ENCODE measurements at places on chromosomes 2 and 18. TPM values are rescaled to one million over a fixed set of nuclear protein-coding genes. Genes with fewer than 3 reads are reported as not detected.

GRCh38 chr2:224401641-224402342, at the start of gene FAM124B:
Gene FAM124B (minus strand): TSS chr2:224402107. CDS start chr2:224401768, 339 bp downstream.
- DNase-seq: no peak

Gene DES
- total RNA-seq: 47.0 TPM

- DNase-seq: no peak
Observed at GRCh38 chr18:13521418-13521817, 204.9 kb downstream of the FAM210A start.

GRCh38 chr2:41932241-41933045, 115.4 kb upstream of the PKDCC start:
- peak; percentile 99 for DNase-seq

GRCh38 chr2:240287496-240288086, 147.1 kb upstream of the OTOS start:
- no peak for DNase-seq

Data from cardiac muscle cell (in vitro differentiated cells and primary cell).